Activated CD4-positive, CD25-positive, alpha-beta regulatory T cell treated with anti-CD3 and anti-CD28 coated beads, Interleukin-2, amount 50 U/mL, for 24 hours (primary cell): ENCODE measurements at places on chromosomes 16 and 17.

GRCh38 chr16:84884596-84885341 is 65.0 kb downstream of the CRISPLD2 start:
- ATAC-seq = no peak

DNA sequence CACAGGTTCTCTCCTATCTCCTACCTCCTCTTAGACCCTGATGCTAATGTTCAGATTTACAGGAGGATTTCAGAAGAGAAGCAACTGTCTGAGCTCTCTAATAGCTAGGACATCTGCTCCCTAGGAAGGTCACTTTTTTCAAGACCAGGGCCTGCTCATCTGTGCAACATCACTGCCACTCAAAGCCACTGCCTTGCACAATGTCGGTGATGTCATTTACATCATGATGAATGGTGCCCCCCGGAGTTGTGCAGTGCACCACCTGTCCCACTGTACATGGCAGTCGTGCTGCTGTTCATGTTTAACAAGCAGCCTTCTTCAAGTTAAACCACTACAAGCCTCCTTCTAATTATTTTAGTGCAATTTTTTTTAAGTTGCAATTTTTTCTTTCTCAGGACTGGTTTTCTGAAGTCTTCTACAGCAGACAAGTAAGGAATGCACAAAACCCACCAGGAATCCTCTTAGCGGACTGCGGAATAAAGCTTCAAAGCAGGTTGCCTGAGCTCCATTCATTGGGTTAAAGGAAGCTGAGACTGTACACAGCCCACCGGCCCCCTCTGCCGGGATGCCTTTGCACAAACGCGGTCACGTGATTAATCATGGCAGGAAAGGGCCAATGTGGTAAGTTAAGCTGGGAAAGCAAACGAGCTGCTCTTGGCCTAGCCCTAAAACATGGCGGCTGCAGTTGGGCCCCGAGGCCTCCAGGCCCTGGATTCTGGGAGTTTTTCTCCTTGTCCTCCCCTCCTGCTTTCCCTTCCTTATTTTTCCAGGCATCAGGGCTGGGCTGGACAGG is 74.1 kb downstream of the MYH11 start:
- no peak for ATAC-seq

DNA sequence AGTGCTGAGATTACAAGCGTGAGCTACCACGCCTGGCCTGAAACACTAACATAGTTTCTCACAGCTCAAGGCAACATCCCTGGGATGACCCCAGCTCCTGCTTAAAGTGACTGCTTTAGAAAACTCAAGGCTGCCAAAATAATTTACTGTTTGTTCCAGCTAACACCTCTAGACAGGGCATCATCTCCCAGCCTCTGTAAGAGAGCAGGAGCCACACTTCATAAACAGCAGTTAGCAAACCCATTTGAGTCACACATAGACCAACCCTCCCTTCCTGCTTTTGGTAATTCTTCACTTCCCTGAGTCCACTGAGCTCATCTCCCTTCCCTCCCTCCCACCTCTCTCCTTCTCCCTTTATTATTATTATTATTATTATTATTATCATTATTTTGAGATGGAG is 201.3 kb downstream of the XYLT1 start:
- no peak for ATAC-seq

DNA sequence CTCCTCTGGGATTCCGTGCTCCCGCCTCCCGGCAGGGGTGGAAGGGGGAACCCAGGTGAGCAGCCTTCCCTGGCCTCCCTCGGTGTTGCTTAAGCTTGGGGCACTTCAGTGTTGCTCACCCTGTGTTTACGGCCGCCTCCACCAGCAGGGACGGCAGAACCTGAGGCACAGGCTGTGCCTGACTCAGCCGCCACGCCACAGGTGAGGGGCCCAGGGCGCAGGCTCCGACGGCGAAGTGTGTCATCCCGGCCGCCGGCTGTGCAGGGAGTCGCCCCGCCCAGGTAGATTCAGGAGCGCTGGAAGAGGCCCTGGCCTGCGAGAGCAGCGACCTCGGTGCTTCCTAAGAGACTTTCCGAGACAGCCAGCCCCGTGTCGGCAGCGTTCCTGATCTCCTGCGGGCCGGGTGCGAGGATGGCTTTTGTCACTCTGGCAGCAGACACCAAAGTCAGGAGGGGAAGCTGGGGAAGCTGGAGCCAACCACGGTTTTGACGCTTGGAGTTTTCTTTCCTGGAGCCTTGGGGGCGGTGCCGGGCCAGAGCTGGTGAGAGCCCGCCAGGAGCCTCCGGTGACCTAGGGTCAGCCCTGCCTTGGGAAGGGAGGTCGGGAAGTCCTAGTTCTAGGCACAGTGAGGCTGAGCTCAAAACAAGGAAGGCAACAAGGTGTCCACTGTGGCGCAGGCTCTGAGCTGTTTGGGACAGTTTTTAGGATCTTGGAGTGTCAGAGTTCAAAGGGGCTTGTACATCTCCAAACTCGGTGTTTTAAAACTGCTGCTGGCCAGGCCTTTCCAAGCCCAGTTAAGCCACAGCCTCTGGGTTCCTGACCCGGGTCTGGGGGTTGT is 2.1 kb downstream of the GSE1 start:
- ATAC-seq = peak; percentile 59

- no peak for ATAC-seq
Measured at GRCh38 chr17:71252436-71252835, 868.4 kb upstream of the SOX9 start.
